ENCODE measurements at places on chromosomes 2 and 18.

GRCh38 chr2:227450926-227451654 lies 20.9 kb upstream of the AGFG1 start:
- DNase-seq: no peak

DNA sequence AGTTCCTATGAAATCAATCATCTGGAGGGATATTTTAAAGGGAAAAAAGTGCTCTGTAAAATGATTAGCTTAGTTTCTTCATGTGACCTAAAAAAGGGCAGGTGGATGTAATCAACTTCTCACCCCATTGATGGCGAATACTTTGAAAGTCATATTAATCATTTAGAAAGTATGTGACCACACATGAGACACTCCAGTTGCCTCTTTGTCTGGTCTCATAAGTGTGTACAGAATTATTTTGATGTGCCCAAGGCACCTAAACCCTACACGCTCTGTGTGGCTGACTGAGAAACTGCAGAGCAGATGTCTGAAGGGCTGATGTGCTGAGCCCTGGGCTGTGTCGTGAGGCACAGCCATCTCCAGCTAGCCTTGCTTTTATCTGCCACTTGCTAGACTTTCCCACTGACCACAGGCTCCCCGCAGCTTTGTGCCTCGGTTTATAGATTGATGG lies 26.9 kb downstream of the SGPP2 start:
- no peak for DNase-seq

- DNase-seq: no peak
Measured at GRCh38 chr2:113056521-113056920, 2.5 kb upstream of the IL36RN start.

DNA sequence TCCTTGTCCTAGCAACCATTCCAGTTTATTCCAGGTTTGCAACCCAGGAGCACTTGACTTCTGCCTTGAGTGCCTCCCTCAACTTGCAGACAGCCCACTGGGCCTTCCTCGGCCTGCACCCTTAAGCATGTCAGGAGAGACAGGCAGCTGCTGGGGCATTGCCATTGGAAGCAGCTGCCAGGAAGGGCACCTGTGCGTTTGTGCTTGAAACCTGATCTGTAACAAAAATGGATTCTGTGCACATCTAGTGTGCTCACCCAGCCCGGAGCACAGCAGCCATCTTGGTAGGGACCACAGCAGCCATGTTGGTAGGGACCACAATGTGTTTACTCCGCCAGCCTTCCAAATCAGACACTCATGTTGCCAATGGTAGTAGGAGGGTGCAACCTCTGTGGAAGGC lies 44.3 kb upstream of the GLI2 start:
- DNase-seq: no peak

GRCh38 chr18:13451661-13452387 lies 233.3 kb downstream of the LDLRAD4 start:
- DNase-seq: no peak

GRCh38 chr2:194443926-194444325 lies 1213.1 kb upstream of the SLC39A10 start:
- DNase-seq: no peak

DNA sequence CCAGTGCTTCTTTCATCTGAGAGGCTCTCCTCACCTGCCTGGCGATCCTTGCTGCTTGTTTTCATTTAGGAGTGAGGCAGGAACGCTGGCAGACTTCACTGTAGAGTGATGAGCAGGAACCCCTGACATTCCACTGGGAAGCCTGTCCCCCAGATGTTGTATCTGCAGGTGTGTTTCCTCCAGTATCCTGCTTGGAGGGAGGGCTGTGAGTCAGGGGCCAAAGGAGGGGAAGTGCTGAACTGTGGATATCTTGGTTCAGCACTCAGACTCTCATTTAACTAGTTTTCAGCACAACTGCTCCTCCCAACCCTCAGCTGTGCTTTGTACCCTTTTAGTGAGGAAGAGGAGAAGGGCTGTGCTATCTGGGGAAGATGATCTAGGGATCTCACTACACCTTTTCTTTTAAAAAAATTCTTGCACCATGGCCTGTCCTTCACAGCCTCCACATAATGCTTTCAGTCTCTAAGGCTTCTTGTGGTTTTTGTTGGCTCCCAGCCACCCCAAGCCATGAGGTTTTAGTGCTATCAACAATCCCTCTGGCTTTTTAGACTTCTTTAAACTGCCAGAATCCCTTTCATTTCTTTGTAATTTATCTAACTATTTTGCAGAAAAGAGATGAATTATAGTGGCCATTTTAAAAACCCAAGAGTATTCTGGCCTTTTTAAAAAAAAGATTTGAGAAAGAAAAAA lies 11.2 kb downstream of the ANKAR start:
- DNase-seq: no peak

DNA sequence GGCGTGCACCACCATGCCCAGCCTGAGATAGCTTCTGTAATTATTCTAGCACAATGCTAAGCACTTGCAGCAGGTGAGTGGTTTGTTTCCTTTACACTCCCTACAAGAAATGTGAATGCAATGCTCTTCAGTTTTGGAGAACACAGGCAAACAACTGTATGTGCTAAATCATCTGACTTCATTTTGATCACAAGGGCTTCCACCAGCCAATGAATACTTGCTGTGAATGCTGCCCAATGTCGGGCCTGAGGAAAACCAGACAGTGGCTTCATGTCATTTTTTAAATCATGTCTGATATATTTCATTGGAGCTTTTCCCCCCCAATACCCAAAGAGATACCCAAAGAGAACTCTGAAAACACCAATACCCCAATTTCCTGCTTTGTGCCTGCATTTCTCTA lies 155.6 kb upstream of the XPO1 start:
- DNase-seq: no peak

- DNase-seq: no peak
Measured at GRCh38 chr18:9263264-9263663, 71.3 kb upstream of the TWSG1 start.

DNA sequence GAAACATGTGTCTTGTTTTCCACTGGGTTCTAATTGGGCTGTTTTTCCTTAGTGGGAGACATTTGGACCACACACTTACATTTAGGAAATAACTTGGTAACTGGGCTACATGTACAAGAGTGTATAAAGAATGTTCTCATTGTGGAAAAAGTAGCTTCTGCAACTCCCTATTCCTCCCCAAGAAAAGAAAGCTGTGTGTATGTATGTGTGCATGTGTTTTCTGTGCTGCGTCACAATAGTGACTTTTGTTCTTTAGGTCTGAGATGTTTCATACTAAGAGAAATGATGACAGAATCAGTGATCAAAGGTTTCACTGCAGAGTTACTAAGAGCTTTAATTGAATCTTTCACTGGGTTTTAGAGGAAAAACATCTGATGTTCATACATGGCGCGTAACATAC lies 82.7 kb downstream of the TANC1 start:
- no peak for DNase-seq

GRCh38 chr2:63590626-63591408 lies 2.1 kb downstream of the MDH1 start:
- DNase-seq: no peak
